ENCODE measurements at places on chromosomes 3 and 15.

- peak; percentile 25 for DNase-seq
Observed at GRCh38 chr15:23642413-23643044, 5.1 kb downstream of the MAGEL2 start.

DNA sequence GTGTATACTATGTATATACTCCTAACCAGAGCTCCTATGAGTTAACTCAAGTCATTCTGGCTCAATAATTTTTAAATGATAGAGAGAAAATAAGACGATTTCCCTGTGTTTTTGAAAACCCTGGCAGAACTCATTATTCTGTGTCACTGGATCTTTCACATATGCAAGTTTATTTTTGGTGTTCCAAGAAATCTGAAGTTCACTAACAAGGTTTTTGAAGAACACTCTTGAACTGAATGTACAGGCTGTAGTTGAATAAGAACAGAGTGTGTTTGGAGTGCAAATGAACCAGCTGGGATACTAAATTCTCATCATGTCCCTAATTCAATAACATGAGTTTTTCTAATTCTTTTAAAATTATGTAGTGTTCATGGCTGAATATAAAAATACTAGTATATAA lies 466.9 kb upstream of the SUCLG2 start:
- no peak for DNase-seq

- peak; percentile 10 for DNase-seq
Observed at GRCh38 chr3:114454551-114455251, 160.9 kb downstream of the TIGIT start.

DNA sequence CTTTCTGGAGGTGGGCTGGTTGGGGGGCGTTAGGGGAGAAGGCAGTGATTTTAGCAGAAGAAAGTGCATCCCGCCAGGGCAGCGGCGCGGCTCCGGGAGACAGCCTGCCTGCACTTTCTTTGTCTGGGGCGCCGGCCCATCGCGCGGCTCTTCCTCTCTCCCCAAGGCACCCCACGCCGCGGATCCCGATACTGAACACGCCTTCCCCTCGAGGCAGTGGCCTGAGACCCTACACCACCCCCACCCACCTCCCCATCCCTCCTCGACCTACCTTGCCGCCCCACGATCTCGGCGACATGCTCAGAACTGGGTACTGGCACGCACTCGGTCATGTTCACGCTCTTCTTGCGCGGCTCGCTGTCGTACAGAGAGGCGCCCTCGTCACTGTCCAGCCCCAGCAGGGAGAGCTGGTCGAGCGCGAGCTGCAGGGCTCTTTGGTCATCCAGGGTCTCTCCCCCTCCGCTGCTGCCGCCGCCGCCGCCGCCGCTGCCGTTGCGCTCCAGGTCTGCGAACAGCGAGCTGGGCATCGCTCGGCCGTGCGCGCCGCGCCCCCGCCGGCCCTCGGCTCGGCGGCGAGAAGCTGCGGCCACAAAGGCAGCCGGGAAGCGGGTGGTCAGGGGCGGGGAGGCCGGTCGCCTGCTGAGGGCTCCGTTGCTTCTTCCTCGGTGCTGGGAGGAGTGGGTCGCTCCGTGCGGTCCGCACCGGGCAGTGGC lies 483 bp downstream of the MEX3B start:
- peak; percentile 6 for DNase-seq

- DNase-seq = no peak
Observed at GRCh38 chr15:34795267-34796081, at the start of gene ACTC1. Gene ACTC1 (minus strand): TSS chr15:34795549. CDS start chr15:34794808, 741 bp downstream.

GRCh38 chr15:66854012-66854965 lies 152.3 kb downstream of the SMAD6 start:
- DNase-seq = no peak

- peak; percentile 69 for DNase-seq
Observed at GRCh38 chr3:50436114-50436674, 67.2 kb downstream of the CACNA2D2 start.

- no peak for DNase-seq
Observed at GRCh38 chr3:8210882-8211341, 290.7 kb upstream of the LMCD1 start.

DNA sequence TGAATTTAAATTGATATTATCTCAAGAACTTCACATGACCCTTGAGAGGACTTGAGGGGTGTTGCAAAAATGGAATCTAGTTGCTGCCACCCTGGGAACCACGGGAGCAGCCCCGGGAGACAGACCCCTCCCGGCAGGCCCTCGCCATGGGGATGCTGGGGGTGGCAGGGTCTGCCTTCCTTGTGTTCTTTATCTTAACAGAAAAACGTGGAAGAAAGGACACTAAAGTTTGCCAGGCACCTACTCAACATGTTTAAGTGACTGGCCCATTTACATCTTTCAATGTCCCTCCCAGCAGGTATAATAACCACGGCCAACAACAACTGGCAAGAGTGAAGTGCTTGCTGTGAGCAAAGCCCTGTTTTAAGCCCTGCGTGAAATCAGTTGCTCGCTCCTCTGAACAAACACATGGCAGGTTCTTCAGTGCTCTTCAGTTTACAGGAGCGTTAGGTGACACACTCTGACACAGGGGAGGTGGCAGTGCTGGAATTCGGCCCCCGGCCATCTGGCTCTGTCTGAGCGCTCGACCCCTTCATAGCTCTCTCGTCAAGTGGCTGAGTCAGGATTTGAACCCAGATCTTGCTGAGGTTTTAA lies 112.5 kb downstream of the ASB7 start:
- DNase-seq = no peak

DNA sequence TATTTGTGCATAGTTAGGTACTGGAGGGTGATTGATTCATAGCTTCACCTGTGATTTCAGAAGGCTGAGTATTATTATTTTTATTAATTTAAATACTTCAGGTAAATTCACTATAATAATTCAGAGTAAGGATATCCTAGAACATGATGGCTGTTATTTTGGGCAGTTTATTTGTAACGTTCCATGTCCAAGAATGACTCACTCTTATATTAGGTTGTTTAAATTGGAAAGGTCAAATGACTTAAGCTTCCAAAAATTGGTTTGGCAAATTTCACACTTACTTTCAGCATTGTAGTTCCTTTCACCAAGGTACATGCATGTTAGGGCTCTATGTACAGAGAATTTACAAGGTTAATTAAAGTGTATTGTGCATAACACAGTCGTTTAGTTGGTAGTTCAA lies 120.2 kb downstream of the EPHA3 start:
- DNase-seq = no peak

DNA sequence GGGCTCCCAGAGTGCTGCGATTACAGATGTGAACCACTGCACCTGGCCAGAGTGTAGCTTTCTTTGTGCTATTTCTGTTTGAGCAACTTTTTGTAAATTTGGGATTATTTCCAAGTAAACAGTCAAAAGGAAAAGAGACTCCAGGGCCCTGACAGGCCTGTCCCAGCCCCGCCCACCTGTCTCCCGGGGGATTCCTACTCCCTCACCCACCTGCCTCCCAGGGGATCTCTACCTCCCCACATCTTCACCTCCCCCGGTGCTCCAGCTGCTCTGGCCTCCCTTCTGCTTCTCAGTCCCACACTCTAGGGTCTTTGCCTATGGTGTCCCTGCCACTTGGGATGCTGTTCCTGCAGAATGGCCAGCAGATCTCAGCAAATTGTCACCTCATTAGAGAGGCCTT lies 7.0 kb downstream of the RHCG start:
- DNase-seq = no peak

DNA sequence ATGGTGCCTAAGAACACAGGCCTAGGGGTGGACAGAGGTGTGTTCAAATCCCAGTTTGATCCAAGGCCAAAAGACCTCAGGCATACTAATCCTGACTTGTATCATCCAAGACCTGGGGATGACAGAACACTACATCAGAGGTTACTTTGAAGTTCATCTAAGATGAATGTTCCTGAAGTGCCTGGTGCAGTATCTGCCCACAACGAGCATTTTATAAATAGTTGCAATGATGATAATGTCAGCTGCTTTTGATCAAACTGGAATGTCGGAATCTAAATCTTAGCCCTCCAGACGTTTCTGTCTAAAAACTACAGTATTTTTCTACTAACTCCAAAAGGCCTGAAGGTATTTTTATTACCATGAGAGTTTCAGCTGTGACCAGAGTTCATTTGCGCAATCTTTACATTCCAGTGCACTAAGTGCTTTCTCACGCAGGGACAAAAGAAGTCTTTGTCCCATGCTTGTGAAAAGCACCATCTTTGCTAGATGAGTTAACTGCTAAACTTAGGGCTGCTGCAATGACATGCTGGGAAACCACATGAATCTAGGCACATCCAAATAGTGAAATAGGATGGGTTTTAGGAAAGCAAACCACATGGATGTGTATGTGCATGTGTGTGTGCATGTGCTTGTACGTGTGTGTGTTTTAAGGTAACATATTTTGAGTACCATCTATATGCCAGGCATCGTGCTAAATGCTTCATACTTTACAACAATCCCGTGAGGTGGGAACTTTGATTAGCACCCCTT lies 18.1 kb downstream of the ANXA2 start:
- DNase-seq = no peak

GRCh38 chr15:44035781-44036699 lies 159.0 kb downstream of the FRMD5 start:
- DNase-seq = no peak

GRCh38 chr3:160141485-160142185 lies 83.6 kb upstream of the C3orf80 start:
- no peak for DNase-seq

DNA sequence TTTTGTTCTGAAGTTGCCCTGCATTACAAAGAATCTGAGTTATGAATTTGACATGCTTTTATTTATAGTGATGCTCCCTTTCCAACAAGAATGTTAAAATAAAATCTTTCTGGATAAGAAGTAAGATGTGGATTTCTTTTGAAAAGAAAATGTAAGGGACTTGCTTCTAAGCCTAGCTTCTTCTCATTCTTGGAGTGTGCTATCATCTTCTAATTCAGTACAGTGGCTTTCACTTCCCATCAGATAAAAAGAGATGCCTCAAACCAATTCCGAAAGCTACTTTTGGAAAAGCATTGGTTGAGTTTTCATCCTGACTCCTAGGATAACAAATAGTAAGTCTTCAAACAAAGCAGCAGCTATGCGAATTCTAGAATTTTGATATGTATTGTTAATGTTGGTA lies 197.0 kb upstream of the ZPLD1 start:
- DNase-seq = no peak

DNA sequence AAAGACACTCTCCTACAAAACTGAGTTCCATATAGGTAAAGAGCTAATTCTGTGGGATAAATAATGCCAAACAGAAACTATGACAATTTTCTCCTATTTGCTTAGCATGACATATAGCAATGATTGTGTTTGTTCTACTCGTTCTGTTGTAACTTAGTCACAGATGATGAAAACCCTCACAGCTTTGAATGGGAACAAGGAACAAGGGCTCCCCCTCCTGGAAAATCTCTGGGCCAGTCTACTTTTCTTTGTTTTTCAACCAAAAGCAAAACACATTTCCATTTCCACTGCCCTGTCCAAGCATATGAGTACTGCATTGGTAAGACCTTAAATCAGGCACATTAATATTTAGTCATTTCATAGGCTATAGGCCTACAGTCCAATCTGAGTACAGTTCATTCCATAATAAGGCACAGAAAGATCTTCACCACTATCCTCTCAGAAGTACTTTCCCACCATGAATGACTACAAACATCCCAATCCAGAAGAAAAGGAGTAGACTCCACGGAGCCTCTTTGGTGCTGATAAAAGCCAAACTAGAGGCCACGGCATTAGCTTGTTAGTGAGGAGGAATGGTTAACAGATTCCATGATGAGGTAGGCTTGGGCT lies 67.1 kb downstream of the ATP8B4 start:
- peak; percentile 19 for DNase-seq

GRCh38 chr15:79991826-79992225 lies 20.8 kb upstream of the BCL2A1 start:
- no peak for DNase-seq

- no peak for DNase-seq
Observed at GRCh38 chr3:119085070-119085439, 50.4 kb upstream of the IGSF11 start.

DNA sequence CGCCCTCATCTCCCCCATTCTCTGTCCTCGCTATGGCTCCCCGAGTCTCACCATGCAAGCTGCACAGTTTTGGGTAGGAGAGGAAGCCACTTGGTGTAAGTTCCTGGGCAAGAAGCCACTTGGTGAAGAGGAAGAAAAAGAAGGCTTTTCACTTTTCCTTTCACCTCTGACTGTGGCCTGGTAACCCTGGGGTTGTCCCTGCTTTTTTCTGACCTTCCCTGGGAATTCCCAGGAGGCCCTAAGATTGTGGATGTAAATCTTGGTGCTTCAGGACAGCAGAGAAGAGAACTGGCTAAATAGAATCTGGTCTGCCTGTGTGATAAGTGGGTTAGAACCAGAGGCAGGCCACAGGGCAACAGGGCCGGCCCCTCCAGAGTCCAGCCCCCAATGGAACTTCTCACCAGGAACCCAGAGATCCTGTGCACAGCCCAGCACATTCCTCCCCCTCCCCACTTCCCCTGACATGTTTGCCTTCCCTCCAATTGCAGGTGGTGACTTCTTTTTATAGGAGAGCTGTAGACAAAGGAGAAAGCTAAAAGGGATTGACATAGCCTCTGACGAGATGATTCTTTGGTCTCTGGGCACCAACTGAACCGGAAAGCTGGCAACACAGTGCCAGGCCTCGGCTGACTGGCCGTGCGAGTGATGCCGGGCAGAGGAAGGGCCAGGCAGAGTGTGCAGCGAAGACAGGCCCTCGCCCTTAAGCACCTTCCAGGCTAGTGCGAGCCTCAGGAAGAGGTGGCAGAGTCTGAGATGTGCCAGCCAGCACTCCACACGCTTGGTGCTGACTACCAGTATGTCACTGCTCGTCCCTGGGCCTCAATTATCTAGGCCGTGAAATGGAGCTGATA lies 19.4 kb upstream of the SKOR1 start:
- DNase-seq = no peak

DNA sequence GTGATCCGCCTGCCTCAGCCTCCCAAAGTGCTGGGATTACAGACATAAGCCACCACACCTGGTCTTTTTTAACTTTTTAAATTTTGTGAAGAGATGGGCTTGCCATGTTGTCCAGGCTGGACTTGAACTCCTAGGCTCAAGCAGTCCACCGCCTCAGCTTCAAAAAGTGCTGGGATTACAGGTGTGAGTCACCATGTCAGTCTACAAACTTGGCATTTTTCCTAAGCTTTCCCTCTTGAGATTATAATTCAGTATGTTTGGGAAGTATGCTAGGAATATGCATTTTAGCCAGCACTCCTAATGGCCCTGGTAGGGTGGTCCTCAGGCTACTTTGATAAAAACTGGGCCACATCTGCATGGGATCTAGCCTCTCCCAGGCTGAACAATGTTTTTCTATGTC lies 4.4 kb downstream of the WDR73 start:
- no peak for DNase-seq

DNA sequence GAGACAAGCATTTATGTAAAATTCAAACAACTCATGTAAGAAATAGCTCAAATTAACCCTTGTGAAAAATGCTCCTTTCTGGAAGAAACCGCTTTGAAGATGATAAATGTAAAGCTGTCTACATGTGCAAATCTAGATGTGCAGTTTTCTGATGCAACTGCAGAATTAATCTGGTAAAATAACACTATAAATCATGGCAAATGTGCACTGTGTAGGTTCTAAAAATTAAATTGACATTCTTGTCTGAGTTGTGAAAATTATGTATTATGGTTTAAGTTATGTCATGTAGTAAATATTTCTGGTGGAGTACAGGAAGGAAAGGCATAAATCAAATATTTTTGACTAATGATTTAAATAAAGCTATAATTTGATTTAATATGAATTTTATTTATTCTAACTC lies 678.1 kb upstream of the SEMA6D start:
- DNase-seq = no peak
